Activated CD4-positive, CD25-positive, alpha-beta regulatory T cell treated with anti-CD3 and anti-CD28 coated beads, Interleukin-2, amount 50 U/mL, for 72 hours (primary cell): ENCODE measurements at places on chromosomes 5 and 9.

DNA sequence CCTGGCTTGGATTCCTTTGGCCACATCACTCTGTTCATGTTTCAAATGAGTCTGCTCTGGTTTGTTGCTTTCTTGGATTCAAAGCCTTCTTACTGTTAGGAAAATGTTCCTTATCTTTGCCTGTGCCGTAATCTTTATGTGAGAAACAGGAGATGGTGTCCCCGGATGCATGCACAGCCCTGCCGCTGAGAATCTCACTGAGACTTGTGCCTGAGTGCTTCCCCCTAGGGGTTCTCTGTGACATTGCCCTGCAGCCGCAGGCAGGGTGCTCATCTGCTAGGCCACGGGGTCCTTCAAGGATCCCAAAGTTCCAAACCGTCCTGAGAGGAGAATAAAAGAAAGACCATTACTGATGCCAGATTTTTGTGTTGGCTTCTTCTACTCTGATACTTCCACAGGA lies 81.4 kb upstream of the ANKRD55 start:
- no peak for DNase-seq

DNA sequence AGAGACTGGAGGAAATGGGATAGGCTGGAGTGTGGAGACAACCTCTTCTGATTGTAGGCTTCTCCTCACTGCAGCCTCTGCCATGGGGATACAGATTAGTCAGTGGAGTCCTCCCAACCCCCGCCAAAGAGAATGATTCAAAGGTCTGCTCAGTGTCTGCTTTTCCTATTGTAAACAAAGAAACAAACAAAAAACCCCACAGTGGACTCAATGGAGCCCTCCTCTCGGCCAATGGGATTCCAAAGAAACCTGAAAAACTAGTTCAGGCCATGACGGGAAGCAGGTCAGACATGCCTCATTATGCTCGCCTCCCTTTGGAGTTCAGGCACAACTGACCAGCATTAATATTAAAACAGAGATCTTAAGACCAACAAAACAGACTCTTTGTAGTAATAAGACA lies 85.8 kb downstream of the SEC61B start:
- DNase-seq: no peak

- peak; percentile 36 for DNase-seq
Observed at GRCh38 chr5:110054240-110054639, 364.5 kb downstream of the MAN2A1 start.

- no peak for DNase-seq
Observed at GRCh38 chr5:15425766-15426165, 74.2 kb upstream of the FBXL7 start.

DNA sequence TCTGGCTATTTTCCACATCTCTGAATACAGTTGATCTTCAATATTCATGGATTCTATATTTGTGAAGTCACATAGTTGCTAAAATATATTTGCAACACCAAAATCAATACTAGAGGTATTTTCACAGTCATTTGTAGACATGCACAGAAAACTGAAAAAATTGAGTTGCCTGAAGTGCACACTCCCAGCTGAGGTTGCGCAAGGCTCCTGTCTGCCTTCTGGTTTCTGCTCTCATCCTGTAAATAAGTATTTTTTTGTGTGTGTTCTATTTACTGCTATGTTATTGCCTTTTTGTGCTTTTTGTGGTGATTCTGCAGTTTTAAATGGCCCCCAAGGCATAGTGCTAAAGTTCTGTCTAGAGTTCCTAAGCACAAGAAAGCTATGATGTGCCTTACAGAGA lies 371.1 kb upstream of the GRAMD2B start:
- no peak for DNase-seq

DNA sequence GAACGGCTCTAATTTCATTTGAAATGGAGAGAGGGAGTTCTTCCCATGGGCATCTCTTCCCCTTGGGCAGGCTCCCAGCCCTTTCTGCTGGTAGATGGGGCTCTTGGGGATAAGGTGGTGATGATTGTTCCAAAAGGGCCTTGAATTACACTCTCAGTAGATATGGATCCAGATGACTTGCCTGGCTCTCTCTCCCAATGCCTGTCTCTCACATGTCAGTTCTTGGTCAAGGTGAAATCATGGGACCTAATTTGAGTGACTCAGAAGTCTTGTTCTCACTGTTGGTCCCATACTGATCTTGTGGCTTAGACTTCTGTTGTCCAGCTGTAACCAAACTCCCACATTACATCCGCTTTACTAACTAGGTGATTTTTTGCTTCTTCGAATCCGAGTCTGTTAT lies 317.0 kb upstream of the RFX3 start:
- DNase-seq: no peak

- DNase-seq: no peak
Observed at GRCh38 chr9:111147041-111147440, 108.8 kb upstream of the LPAR1 start.

- no peak for DNase-seq
Observed at GRCh38 chr9:134374301-134375010, 48.2 kb downstream of the RXRA start.

GRCh38 chr9:17484906-17485305 lies 94.0 kb upstream of the SH3GL2 start:
- no peak for DNase-seq

DNA sequence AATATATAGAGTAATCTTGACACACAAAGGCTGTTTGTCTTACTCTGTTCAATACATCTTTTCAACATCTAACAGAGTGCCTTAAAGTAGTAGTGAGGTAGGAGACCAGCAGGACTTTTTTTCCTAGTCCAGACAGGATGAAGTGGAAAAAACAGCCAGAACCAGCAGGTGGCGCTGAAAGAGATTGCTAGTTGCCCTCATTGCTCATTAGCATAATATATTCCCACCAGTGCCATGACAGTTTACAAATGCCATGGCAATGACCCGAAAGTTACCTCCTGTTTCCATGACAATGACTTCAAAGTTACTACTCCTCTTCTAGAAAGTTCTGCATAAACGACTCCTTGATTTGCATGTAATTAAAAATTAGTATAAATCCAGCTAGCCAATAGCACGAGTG lies 387.4 kb downstream of the ACTL7B start:
- DNase-seq: no peak
